ENCODE measurements at places on chromosomes 1 and 21.

GRCh38 chr1:109493227-109493626, 667 bp upstream of the CYB561D1 start:
- DNase-seq, result no peak

- no peak for DNase-seq
Observed at GRCh38 chr1:113874012-113874879, 2.7 kb upstream of the PTPN22 start.

- no peak for DNase-seq
Observed at GRCh38 chr1:28314547-28314941, 14.3 kb upstream of the MED18 start.

- DNase-seq, result no peak
Observed at GRCh38 chr1:57518496-57518895, 94.6 kb upstream of the DAB1 start.

DNA sequence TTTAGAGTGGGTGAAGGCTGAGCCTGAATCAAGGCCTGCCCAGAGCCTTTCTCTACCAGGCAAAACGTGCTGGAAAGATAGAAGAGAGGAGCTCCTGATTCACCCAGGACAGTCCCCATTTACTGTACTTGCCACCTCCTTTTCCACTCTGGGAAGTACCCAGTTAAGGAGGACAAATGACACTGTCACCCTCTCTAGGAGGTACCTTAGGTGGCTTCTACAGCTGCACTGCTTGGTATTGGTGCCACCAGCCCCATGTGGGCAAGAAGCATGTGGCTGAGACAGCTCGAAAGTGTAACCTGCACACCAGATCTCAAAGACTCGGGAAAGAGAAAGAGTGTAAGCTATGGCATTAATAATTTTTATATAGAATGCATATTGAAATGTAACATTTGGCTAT, 42.3 kb downstream of the RUNX1 start:
- no peak for DNase-seq

DNA sequence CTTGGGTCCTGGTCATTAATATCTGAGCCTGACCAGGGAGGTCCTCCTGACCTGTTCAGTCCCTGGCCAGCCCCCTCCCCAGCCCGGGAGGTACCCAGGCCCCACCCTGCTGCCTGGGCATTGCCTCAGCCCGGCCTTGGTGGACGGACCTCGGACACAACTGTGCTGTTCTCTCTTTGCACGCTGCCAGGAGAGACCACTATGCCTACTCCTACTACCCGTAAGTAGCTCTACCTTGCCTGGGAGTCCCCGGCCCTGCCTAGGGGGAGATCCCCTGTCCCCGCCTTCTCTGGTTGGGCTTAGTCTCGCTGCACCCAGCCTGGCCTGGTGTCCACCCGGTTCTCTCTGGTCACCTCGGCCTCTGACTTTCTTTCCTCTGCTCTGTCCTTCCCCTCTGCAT, 53.2 kb downstream of the PTPRU start:
- DNase-seq, result no peak

- peak; percentile 40 for DNase-seq
Observed at GRCh38 chr1:59316497-59317128, 19.7 kb downstream of the FGGY start.
